ENCODE measurements at places on chromosomes 12 and 14.

GRCh38 chr12:132711080-132711843 lies 620 bp downstream of the PGAM5 start:
- no peak overlapping the region for H3K27ac ChIP-seq
- peak overlapping the region; percentile 80 for H3K4me3 ChIP-seq
- peak; percentile 53 for DNase-seq
- peaks cover 25% of the 10 kb centered on the region for H3K36me3 ChIP-seq
- peaks cover 3% of the 10 kb centered on the region for H3K27me3 ChIP-seq

GRCh38 chr12:84793558-84794367 lies 118.8 kb downstream of the SLC6A15 start:
- H3K27ac ChIP-seq, result no peak overlapping the region
- no peaks in the 10 kb centered on the region for H3K4me1 ChIP-seq

DNA sequence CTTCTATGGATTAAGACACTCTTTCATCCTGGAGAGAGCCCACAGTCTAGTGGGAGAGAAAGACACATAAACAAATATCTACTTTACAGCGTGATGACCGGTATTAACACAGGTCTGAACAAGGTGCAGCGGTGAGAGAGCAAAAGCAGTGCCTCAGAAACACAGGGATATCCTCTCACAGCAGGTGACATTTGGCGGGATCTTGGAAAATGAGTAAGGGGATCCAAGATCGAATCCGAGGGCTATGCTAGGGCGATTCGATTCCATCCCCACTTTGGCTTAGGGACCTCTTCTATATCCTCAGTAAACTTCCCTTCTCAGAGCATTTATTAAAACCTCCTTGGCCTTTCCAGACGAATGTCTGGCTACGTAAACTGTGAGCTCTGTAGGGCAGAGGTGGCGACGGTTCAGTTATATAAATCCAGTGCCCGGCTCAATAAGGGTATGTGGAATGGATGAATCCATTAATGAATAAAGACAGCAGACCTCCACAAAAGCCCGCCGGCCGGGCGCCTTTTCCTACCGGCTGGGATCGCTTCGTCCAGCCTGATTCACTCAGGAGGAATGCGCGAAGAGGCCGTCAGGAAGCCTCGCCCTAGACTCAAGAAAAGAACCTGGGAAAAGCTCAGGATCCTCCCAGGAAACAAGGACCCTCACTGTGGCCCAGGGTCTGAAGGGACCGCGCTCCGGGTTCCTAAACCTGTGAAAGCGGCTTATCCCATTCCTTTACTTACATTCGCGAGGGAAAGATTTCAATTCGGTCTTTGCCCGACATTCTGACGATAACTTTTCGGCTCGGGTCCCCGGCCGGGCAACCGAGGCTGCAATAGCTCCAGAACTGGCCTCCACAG lies 455 bp downstream of the ATP6V1D start:
- H3K4me1 ChIP-seq, result peaks cover 69% of the 10 kb centered on the region
- H3K27ac ChIP-seq, result peak overlapping the region; percentile 99
- peaks cover 5% of the 10 kb centered on the region for H3K36me3 ChIP-seq

- H3K27ac ChIP-seq, result no peak overlapping the region
- H3K36me3 ChIP-seq, result no peaks in the 10 kb centered on the region
- H3K4me3 ChIP-seq, result no peak overlapping the region
- peaks cover 3% of the 10 kb centered on the region for H3K27me3 ChIP-seq
- H3K4me1 ChIP-seq, result peaks cover 29% of the 10 kb centered on the region
- no peak for DNase-seq
Observed at GRCh38 chr14:71196921-71197320, 289.7 kb downstream of the PCNX1 start.

DNA sequence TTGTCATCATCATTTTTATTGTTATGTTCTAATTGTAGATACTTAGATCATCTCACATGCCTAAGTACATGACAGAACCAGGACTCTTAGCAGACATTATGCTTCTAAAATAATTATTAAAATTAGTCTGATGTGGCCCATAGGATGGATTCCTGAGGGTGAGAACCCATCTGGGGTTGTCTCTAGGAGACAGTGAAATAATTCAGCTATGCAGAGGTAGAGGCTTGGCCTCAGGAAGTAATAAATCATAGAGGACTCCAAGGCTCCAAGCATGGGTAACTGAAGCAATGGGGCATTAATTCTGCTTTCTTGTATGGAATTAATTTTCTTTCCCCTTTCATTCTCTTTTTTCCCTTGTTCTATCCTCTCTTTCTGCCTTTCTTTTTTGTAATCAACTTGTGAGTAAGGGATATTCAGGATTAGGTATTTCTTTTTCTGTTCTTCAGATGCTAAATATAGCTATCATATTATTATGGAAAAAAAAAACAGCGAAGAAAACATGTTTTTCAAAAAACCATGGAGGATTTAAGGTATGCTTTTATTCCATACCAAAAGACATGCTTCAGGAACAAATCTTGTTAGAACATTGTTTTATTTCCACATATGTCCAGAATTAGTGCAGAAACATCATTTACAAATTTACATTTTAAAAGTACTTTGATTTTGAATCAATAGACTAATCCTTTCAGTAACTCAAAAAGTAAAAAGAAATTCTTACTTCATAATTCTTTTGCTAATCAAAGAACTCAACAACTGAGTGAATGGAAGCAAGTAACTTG lies 263.2 kb downstream of the TRHDE start:
- H3K36me3 ChIP-seq, result no peaks in the 10 kb centered on the region
- H3K27me3 ChIP-seq, result no peaks in the 10 kb centered on the region
- peaks cover 22% of the 10 kb centered on the region for H3K4me1 ChIP-seq
- no peak overlapping the region for H3K4me3 ChIP-seq

DNA sequence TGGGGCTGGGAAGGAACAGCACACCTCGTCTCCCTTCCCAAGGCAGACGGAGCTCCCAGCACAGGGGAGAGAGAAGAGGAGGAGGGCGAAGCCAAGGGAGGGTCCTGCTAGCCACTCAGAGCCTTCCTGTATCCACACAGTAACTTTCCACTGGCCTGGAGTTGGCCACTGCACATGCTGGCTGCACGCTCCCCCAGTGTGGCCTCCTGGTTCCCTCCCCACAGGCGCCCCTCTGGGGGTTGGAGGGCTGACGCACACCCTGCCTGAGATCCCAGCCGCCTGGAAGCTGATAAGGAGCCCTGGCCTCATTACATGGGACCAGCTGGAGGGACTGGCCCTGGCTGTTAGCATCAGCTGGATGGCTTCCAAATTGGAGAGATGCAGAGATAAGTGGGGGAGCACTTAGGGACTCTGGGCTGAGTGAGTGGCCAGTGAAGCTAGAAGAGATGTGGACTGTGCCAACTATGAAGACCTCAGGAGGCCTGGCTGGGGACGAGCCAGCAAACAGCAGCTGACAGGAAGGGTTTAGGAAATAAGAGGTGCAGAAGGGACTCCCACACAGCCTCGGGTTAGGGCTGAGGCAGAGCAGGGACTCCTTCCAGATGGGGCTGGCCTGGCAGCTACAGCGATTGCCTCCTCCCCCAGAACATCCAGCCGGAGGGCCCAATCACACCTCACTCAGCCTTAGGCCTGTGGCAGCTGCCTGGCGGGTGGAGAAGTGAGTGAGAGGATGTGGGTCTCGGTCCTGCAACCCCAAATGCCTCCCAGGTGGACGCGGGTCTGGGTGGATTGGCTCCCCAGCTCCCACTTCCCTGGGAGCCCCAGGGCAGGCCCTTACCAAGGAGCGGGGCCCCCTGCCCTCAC lies 26.3 kb upstream of the BCDIN3D start:
- H3K27me3 ChIP-seq, result peaks cover 19% of the 10 kb centered on the region
- no peaks in the 10 kb centered on the region for H3K36me3 ChIP-seq
- peaks cover 54% of the 10 kb centered on the region for H3K4me1 ChIP-seq
- no peak overlapping the region for H3K4me3 ChIP-seq
- peak overlapping the region; percentile 86 for H3K27ac ChIP-seq

DNA sequence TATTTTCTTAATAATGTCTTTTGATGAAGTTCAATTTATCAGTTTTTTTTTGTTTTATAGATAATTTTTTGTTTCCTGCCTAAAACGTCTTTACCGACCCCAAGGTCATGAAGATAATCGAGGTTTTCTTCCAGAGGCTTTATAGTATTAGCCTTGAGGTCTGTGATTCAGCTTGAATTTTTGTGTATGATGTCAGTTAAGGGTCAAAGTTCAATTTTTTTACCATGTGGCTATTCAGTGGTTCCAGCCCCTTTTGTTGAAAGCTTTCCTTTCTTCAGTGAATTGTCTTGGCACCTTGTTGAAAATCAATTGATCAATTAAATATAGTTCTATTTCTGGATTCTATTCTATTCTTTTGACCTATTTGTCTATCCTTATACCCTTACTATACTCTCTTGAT lies 3.2 kb upstream of the MGST1 start:
- H3K4me3 ChIP-seq, result no peak overlapping the region
- no peak for DNase-seq
- peaks cover 1% of the 10 kb centered on the region for H3K36me3 ChIP-seq
- H3K27ac ChIP-seq, result no peak overlapping the region
- H3K4me1 ChIP-seq, result peaks cover 26% of the 10 kb centered on the region

- H3K36me3 ChIP-seq, result peaks cover 80% of the 10 kb centered on the region
- H3K27ac ChIP-seq, result no peak overlapping the region
- H3K4me3 ChIP-seq, result no peak overlapping the region
- DNase-seq, result no peak
- H3K4me1 ChIP-seq, result peaks cover 19% of the 10 kb centered on the region
Observed at GRCh38 chr12:19447386-19447785, 8.1 kb downstream of the AEBP2 start.

DNA sequence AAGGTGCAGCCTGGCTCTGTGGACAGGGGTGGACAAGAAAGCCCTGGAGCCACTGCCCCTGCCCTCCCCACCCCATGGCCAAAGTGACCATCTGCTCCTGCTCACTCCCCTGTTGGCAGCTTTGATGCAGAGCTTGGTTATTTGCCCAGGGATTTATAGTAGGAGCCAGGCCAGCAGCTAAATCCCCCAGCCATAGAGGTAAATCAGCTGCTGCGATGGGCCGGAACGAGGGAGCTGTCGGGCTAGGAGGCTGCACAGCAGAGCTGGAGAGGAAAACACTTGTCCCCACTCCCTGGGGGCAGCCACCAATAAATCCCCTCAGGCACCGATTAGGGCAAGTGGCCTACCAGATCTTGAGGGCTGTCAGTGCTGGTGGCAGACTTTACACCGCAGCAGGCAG lies 26.0 kb downstream of the SMUG1 start:
- H3K4me1 ChIP-seq, result no peaks in the 10 kb centered on the region
- no peaks in the 10 kb centered on the region for H3K27me3 ChIP-seq
- no peaks in the 10 kb centered on the region for H3K36me3 ChIP-seq
- DNase-seq, result peak; percentile 66
- peak overlapping the region; percentile 24 for H3K27ac ChIP-seq

DNA sequence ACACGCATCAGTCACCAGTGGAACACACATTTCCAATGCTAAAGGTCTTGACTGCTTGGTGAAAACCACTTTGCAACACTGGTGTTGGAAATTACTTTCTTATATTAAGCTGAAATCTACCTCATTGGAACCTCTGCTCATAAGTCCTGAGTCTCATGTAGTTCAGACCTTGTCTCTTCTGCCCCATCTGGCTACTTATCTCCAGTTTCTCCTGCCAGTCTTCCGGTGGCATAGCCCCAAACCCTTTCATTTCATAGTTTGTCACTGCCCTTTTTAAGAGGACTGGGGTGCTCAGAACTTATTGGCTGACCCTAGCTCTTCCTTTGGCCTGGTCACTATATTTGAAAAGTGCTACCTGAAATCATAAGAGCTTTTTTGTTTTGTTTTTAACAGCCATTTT lies 43.7 kb downstream of the HELB start:
- peaks cover 85% of the 10 kb centered on the region for H3K36me3 ChIP-seq
- no peak for DNase-seq
- no peaks in the 10 kb centered on the region for H3K4me1 ChIP-seq
- H3K4me3 ChIP-seq, result no peak overlapping the region

GRCh38 chr12:94162108-94162507 lies 13.7 kb downstream of the PLXNC1 start:
- no peak for DNase-seq
- no peak overlapping the region for H3K4me3 ChIP-seq
- no peak overlapping the region for H3K27ac ChIP-seq
- no peaks in the 10 kb centered on the region for H3K36me3 ChIP-seq
- peaks cover 31% of the 10 kb centered on the region for H3K27me3 ChIP-seq
- H3K4me1 ChIP-seq, result peaks cover 9% of the 10 kb centered on the region

GRCh38 chr12:9096563-9097176 lies 19.0 kb downstream of the A2M start:
- no peaks in the 10 kb centered on the region for H3K36me3 ChIP-seq
- H3K4me1 ChIP-seq, result no peaks in the 10 kb centered on the region
- H3K27me3 ChIP-seq, result peaks cover 4% of the 10 kb centered on the region
- H3K4me3 ChIP-seq, result no peak overlapping the region
- H3K27ac ChIP-seq, result no peak overlapping the region

GRCh38 chr14:84891404-84891803 lies 638.5 kb upstream of the FLRT2 start:
- peaks cover 3% of the 10 kb centered on the region for H3K27me3 ChIP-seq
- H3K4me3 ChIP-seq, result no peak overlapping the region
- H3K36me3 ChIP-seq, result no peaks in the 10 kb centered on the region
- no peaks in the 10 kb centered on the region for H3K4me1 ChIP-seq
- no peak for DNase-seq

DNA sequence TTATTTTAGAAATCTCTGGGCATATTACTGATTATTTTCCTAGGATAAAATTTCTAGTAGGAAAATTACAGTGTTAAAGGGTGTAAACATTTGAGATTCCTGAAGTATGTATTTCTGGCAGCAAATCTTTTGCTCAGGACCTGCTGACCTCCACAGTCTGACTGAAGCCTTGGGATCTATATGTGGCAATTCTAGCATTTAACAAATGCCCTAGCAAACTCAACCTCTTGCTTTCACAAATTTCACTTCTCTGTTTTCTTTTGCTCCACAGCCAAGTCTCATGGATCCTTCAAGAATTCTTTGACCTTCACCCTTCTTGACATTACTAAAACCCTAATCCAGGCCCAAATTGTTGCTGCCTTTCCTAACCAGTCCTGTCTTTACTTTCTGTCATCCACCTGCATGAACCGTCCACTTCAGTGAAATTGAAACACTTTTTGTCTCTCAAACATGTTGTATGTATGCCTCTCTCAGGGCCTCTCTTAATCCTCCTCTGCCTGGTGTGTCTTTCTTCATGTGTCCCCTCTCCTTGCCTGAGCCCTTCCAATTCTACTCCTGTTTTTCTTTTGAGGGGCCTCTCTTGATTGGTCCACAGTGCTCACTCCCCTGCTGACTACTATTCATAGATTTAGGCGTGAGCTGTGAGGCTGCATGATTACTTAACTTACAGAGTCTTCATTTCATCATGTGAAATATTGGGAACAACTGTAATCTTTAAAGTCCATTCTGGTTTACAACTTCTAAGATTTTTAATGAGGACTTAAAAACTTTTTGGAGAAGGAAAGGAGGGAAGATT lies 5.1 kb upstream of the DYRK4 start:
- peak overlapping the region; percentile 8 for H3K27ac ChIP-seq
- H3K4me1 ChIP-seq, result peaks cover 4% of the 10 kb centered on the region
- DNase-seq, result no peak
- H3K36me3 ChIP-seq, result peaks cover 17% of the 10 kb centered on the region

DNA sequence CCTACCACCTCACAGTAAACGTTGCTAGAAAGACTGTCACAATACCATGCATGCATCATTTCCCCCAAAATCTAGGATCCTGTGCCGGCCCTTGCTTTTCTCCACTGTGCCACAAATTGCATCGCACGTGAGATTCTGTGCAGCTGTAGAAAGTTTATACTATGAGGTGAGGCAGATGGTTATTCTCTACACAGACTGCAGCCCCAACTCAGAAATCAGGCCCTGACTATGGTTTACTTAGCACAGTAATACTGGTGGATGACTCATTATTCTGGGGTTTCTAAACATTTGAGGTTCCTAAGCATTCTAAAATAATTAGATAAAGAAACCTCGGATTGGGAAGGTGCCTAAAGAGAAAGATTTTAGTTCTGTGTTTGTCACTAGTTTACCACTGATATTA lies 163.8 kb upstream of the CCDC198 start:
- H3K4me1 ChIP-seq, result peaks cover 9% of the 10 kb centered on the region
- DNase-seq, result no peak
- peaks cover 3% of the 10 kb centered on the region for H3K27me3 ChIP-seq
- no peaks in the 10 kb centered on the region for H3K36me3 ChIP-seq
- H3K4me3 ChIP-seq, result no peak overlapping the region

Data from nephron progenitor cell (in vitro differentiated cells).